Anterior cingulate cortex (tissue), 58 donors: ENCODE measurements at places on chromosomes 12 and 14.

GRCh38 chr14:66813636-66814035 lies 305.7 kb downstream of the GPHN start:
- DNase-seq = no peak

DNA sequence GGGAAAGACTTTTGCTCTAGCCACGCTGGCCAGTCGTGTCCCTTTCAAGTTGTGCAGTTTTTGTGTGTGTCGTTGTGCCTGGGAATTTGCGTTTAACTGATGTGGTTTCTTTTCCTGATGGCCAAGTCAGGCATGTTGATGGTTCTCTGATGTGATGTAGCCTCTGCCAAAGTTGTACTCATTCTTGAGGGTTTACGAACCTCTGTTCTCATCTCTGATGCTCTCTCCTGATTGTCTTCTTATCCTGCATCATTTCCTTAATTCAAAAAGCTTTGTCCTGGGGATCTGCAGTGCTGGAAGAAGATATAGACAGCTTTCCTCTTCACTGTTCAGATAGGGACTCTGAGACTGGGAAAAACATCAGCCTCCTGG lies 25.4 kb downstream of the CD9 start:
- DNase-seq = no peak

- no peak for DNase-seq
These were observed 33.9 kb downstream of the CEP290 start for GRCh38 chr12:88108021-88108420.

GRCh38 chr14:51304941-51305340 lies 64.9 kb downstream of the TMX1 start:
- no peak for DNase-seq

DNA sequence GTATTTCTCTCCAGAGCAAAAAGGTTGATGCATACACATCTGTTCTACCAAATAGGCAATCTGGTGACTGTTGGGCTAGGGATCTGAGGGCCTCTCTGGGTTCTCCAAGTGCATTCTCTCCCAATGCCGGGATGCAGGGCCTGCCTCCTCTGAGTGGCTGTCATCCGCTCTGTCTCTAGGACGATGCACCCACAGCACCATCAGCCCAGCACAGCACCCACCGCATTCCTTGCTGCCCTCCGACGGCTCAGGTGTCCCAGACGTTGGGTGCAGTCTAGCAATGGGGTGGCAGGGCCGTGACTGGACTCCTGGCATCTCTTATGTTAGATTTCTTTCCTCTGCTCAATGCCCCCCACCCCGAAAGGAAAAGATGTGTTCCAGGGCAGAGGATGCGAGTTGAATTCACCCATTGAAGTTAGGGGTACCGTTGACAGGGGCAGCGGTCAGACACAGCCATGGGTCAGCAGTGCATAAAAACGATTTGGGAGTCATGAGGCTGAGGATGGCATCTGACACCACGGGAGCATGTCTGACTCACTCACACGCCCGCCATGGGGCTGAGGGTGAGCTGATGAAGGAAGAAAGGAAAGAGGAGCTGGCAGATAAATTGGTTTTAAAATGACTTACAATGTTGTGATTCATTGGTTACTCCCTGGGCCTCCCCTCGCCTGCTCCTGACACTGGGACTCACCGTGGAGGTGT lies 93.2 kb upstream of the C14orf180 start:
- DNase-seq = no peak

GRCh38 chr14:63777024-63777423 lies 49.2 kb upstream of the SGPP1 start:
- no peak for DNase-seq

DNA sequence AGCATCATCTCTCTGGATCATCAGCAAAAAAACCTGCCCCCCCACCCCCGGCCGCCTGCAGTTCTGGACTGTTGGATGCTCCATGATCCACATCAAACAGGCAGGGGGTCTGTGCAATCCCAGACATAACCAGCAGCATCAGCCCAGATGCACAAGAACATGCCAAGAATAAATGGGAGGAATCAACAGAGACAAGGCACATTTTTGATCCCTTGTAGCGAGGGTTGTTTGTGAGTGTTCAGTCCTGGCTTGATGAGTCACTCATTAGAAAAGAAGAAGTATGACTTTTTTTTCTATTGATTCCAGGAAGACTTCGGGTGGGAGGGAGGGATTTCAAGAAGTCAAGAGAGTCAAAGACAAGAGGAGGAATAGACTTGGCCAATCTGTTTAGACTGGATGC lies 244.2 kb downstream of the KSR2 start:
- DNase-seq = no peak

GRCh38 chr12:130967636-130968035 lies 13.9 kb downstream of the ADGRD1 start:
- no peak for DNase-seq

DNA sequence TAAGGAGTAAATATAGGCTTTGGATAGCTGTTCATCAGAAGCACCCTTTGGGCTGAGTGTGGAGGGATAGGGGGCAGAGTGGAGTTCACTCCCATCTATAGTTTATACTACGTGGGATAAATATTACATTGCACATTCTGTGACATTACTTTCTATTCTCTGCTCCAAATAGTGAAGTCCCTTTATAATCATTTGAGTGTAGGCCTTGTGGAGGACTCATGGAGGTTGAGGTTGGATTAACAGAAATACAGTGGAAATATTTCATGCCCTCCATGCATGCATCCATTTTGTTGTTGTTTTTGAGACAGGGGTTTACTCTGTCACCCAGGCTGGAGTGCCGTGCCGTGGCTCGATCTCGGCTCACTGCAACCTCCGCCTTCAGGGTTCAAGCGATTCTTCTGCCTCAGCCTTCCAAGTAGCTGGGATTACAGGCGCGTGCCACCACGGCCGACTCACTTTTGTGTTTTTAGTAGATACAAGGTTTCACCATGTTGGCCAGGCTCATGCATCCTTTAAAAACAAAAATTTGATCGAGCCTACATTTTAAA lies 1.4 kb downstream of the CHPT1 start:
- no peak for DNase-seq

DNA sequence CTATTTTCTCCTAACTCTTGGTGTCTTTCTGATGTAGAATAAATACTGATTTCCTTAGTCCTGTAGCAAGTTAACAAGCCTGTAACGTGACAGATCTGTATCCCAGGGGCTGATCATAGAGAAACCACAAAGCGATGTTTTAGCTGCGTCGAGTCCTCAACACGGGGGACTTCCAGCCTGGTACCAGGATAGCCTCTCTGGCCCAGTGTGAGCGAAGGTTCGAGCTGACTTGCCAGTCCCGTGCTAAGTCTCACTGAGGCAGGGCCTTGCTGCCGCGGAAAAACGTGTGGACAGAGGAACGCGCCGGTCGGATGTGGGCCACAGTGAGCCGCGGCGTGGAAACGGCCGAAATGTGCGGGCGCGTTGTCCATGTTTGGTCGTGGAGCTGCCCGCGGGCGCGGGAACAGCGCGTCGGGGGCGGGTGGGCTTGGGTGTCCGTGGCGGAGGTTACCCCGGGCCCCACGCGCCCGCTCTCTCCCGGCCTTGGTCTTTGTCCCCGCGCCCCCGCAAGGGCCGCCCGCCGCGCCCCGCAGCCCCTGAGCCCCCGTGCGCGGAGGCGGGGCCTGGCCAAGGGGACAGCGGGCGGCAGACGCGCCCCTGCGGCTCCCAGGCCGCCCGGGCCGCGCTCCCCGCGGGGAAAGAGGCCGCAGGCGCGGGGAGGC lies 531 bp upstream of the EML1 start:
- DNase-seq = no peak

DNA sequence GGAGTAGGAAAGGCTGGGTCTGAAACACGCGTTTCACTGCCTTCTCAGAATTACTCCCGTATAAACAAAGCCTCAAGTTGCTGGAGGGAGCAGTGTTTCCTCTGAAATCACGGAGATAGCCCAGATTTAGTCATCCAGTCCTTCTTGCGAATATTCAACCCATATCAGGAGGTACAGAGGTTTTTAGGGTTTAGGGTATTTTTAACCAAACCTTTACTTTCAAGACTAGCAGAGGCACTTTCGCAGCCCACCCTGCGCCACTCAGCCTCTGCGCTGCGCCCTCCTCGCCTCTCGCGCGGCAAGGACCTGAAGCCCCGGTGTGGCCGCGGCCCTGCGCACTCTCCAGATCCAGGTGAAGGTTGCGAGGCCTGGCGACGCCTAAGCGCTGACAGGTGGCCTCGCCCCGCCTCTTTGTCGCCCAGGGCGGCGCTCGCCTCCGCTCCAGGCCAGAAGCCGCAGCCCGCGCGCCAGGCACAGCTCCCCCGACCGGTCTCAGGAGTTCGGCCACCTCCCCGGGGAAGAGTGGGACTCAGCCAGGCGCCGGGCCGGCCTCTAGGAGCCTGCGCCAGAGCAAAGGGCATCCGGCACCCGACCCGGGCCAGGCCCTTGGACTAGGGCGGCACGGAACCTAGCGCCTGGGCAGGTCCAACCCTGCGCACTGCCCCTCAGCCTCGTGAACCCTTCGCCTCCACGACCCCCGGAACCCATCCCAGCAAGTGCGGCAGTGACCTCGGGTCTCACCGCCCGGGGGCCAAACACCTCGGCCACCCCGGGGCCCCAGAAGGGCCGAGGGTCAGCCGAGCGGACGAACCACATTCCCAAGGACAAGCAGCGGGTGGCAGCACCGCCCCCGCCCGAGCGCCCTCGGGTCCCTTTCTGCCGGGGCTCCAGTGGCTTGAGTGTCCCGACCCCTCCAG lies 1.8 kb upstream of the SAMD4A start:
- DNase-seq = peak; percentile 65

GRCh38 chr12:77514511-77514910 lies 316.2 kb upstream of the NAV3 start:
- DNase-seq = no peak

- DNase-seq = no peak
These were observed 14.2 kb upstream of the FZD10 start for GRCh38 chr12:130147875-130148596.
